ENCODE measurements at places on chromosomes 6 and 20.

DNA sequence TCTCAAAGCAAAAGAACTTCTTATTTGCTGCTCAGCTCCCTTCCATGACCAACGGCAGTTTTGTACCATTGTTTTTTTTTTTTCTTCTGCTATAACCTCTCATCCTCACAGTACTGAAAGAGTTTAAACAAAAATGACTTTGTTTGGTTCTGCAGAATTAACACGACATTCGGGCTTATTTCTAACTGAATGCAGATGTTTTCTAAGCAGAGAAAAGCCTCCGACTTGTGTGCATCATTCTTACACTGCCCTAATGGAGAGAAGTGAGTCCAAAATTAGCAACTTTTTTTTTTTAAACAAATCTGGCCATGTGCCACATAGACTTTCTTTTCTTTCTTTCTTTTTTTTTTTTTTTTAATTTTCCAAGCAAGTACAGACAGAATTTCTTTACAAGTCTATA, 382.7 kb downstream of the HDGFL1 start:
- DNase-seq = no peak

GRCh38 chr20:57753332-57754164, 43.7 kb upstream of the PMEPA1 start:
- DNase-seq = no peak

DNA sequence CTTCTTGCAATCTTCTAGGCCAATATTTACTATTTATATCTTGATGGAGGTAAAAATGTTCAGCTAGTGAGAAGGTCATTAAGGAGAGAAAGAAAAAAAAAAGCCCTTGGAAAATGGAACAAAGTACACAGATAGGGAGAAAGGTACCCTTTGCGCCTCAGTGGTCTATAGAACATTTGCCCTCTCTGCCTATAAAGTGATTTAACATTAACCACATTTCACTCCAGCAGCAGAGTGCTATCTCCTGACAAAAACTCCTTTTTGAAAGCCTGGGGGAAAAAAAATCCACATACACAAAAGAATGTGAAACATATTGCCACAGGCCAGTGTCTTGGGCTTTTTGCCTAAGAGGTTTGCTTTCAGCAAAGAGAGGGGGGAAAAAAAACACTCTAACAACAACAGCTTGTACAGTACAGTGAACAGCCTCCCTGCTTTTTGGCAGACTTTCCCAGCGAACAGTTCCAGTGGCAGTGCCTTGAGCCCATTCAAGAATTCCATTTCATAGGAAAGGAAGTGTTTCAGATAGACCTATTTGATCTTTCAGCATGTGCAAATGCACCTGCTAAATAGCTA, 695 bp downstream of the ARHGAP18 start:
- DNase-seq = no peak

GRCh38 chr20:21190869-21191268, 65.0 kb downstream of the KIZ start:
- no peak for DNase-seq

DNA sequence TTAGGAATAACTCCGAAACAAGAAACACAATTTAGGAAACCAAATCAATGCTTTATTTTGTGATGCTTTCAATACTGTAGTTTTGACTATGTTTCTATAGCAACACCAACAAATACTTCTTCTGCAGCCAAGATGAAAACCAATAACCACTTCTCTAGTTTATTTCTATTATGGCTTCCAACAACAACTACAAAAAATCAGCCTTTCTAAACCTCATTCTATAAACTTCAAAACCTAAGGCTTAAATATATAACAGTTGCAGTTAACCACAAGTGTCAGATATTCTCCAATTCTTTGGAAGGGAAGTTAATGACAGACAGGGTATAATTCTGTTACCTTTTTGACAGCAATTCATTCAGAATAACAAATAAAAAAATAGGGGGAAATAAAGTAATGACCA, 80.9 kb downstream of the EPB41L2 start:
- no peak for DNase-seq

DNA sequence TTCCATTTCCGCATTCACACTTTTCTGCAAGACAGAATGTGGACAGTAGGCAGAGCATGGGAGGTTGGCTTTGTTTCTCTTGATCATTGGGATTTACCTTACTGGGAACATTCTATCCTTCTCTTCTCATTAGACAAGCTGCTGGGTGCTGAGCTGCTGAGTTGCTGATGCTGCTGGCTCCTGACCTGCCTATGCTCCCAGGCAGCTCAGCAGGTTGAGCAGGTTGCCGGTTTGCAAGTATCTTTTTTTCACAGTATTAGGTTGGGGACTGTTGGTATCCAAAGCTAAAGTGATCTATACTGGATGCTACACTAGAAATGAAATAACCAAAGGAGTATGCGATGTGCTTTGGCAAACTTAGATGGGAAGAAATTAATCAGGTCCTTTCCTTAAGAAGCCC, 23.7 kb upstream of the ADGRF4 start:
- no peak for DNase-seq

DNA sequence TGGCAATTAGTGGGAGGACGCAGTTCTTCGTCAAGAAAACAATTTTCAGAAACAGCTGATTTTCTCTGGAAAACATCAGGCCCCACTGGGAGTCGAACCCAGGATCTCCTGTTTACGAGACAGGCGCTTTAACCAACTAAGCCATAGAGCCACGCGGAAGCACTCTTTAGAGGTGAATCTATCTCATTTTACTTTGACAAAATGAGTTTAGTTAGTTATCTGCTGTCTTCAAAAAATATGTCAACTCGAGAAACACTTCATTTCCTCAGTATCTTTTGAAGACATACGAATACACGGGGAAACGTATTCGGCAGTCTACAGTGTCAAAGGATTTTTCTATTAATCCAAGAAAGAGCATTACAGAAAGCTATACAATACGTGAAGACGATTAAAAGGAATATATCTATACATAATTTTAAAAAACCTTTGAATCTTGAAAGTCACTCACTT, 26.7 kb downstream of the GPX6 start:
- no peak for DNase-seq

GRCh38 chr6:70073637-70074036, 207.3 kb downstream of the COL19A1 start:
- DNase-seq = no peak

GRCh38 chr6:2738373-2738979, 12.2 kb downstream of the MYLK4 start:
- DNase-seq = peak; percentile 22

GRCh38 chr6:16602035-16602434, 159.2 kb downstream of the ATXN1 start:
- DNase-seq = no peak

DNA sequence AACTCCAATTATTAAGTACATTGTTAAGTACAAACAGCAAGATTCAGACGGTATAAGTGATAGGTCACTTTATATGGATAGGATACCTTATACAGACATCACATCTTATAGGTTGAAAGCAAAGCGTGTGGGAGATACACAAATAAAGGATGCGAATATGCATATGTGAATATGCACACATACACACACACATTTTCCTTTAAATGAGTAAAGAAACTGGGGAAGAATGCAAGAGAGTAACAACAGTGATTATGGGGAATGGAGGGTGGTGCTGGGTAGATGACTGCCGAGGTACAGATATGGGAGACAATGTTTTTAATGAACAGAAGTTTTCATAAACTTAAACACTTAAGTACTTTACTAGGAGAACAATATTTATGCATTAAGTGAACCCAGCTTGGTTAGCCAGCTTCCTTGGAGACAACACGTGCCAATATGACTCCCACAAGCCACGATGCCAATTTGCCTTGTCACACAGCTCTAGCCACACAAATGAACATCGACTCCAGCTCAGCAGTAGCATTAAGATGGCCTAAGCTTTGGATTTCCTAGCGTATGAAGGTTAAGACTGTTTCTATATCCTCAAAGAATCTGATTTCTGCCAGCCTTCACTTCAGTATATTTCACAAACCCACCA, 96.6 kb downstream of the EPB41L2 start:
- DNase-seq = no peak

- DNase-seq = no peak
Observed at GRCh38 chr6:2807342-2808090, 34.1 kb downstream of the SERPINB1 start.

GRCh38 chr6:6619021-6619794, 30.7 kb downstream of the LY86 start:
- no peak for DNase-seq

DNA sequence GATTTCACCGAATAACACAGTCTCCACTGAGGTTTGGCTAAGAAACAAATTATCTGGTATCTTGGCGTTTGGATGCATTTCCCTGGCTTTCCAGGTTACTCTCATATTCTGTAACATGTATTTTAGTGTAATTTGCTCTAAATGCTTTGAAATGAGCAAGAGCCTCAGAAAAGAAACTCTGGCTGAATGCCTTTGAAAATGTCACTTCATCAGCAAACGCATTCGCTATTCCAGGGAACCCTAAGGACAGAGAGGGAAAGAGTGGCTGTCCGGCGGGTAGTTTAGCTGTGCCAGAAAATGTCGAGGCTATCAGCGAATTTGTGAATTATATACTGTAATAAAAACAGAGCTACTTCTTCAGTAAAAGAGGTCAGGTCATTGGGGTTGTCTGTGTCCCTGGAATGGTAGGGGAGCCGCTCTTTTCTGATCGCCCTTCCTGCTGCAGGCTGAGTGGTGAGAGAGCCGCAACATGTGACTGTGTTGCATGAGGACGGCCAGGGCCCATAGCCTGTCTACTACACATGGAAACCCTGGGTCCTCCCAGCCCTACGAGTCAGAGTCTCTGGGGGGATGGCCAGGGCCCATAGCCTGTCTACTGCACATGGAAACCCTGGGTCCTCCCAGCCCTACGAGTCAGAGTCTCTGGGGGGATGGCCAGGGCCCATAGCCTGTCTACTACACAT, 57.3 kb downstream of the SMOC2 start:
- DNase-seq = no peak

- DNase-seq = no peak
Observed at GRCh38 chr6:133245422-133245903, 4.3 kb downstream of the EYA4 start.

GRCh38 chr6:93219447-93219846, 199.9 kb downstream of the EPHA7 start:
- DNase-seq = no peak

DNA sequence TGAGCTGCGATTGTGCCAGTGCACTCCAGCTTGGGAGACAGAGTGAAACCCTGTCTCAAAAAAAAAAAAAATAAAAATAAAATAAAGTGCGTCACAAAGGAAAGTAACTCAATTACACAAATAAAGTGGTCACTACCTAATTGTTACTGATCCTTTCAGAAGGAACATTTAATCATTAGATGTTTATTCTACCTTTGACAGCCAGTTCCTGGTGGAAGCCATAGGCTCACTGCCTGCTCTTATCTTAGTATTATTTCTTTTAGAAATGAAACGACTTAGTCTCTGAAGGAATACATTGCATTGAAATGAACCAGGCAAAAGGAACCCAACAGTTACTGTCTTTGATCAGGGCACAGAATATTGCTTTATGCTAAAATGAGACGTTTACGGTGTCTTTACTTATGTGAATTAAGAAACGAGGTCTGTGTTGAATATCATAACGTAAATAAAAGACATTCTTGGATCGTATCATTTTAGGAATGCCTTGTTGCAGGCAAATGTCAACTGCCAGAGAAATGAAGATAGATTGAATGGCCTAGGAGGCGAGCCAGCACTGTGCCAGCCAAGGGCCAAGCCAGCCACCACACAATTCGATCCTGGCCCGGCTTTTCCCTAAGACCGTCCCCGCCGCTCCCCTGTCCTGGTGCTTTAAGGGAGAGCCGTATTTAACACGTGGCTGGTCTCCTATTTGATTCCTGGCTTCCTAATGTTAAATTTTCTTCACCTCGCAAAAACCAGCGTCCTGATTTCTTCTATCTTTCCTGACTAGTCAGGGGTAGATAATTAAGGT, 136.7 kb upstream of the GMDS start:
- DNase-seq = no peak

DNA sequence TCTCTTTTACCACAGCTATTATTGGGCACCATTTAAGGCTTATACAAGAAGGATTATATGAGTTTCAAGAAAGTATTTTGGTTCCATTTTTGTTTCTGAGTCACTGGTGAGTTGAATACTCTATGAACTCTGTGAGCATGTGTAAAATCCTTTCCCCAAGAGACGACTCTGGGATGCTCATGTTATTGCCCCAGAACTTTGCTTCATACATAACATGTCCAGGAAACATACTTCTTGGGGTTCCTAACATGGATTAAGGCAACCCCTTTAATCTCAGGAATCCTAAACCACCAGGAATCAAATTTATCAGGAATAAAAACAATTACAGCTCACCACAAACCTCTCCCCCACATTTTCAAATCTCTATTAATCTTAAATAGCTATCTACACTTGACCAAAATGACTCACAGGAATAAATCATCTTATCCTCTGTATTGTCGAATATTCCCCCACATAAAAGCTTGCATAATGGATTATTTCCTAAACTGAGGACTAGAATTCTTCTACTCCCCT, 117.5 kb upstream of the COL21A1 start:
- no peak for DNase-seq

- no peak for DNase-seq
Observed at GRCh38 chr6:125193208-125193607, 39.6 kb downstream of the TPD52L1 start.

GRCh38 chr20:63822276-63822696, 8.8 kb downstream of the ZBTB46 start:
- no peak for DNase-seq

DNA sequence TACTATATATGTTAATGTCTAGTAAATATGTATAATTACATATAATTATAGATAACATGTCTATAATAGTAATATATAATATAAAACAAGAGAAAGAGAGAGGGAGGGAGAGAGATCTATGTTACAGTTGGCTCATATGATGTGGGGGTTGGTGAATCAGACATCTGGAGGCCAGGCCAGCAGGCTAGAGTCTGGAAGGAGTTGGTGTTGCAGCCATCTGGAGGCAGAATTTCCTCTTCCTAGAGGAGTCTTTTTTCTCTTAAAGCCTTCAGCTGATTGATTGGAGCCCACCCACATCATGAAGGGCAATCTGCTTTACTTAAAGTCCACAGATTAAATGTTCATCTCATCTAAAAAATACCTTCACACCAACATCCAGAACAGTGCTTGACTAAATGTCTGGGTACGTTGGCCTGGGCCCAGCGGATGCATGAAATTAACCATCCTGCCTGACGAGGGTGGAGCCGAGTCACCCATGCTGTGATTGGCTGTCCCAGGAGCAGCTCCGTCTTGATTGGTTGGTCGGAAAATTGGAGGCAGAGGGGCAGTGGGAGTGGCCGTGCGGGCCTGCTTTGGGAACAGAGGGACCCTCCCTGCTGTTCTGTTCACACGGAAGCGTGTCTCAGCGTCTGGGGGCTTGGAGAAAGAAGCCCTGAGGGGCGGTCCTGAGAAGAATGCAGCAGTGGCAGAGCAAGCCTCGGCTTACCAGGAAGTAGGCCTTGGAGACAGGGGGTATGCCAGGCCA, 392.4 kb downstream of the QKI start:
- DNase-seq = no peak

GRCh38 chr20:59599941-59600340, 4.4 kb upstream of the PHACTR3 start:
- DNase-seq = no peak

GRCh38 chr6:152338335-152339125, 298.6 kb downstream of the SYNE1 start:
- peak; percentile 40 for DNase-seq

Measured in activated CD8-positive, alpha-beta memory T cell treated with anti-CD3 and anti-CD28 coated beads for 1 hour (primary cell).